ENCODE measurements at places on chromosomes 16 and 17. TPM values are rescaled to one million over a fixed set of nuclear protein-coding genes. Genes with fewer than 3 reads are reported as not detected.

CNGB1 gene
- 1.4 TPM for total RNA-seq

VAT1L gene
- 0.29 TPM for total RNA-seq

LPO gene
- not detected for total RNA-seq

ZNF423 gene
- 0.22 TPM for total RNA-seq

CYLD gene
- 10.3 TPM for total RNA-seq

KRT9 gene
- total RNA-seq, result not detected

MEIOB gene
- 2.1 TPM for total RNA-seq

CDH3 gene
- 91.2 TPM for total RNA-seq

CEMP1 gene
- not detected for total RNA-seq

FAM20A gene
- not detected for total RNA-seq

GRIN2C gene
- not detected for total RNA-seq

KAT7 gene
- total RNA-seq, result 20.4 TPM

TEKT1 gene
- total RNA-seq, result not detected

CHMP6 gene
- total RNA-seq, result 35.7 TPM

HBA2 gene
- total RNA-seq, result not detected

CD7 gene
- total RNA-seq, result not detected

SLC5A2 gene
- total RNA-seq, result not detected

CDH15 gene
- not detected for total RNA-seq

AARSD1 gene
- 39.1 TPM for total RNA-seq

MT1E gene
- total RNA-seq, result 1,203 TPM

ACSM2A gene
- not detected for total RNA-seq

APOBR gene
- not detected for total RNA-seq

SLC13A2 gene
- not detected for total RNA-seq

EFNB3 gene
- total RNA-seq, result 1.7 TPM

TPSD1 gene
- total RNA-seq, result not detected

SCNN1B gene
- total RNA-seq, result 0.17 TPM

OTOP3 gene
- not detected for total RNA-seq

TBX4 gene
- not detected for total RNA-seq

CBX2 gene
- 11.1 TPM for total RNA-seq

KCNAB3 gene
- 1.2 TPM for total RNA-seq

ACBD4 gene
- total RNA-seq, result 4.5 TPM

KRT23 gene
- total RNA-seq, result 17.1 TPM

IL17C gene
- not detected for total RNA-seq

Measured in epithelial cell of proximal tubule (primary cell).